Ureter (tissue), 1 donor: ENCODE measurements at places on chromosomes 5 and 9. TPM values are rescaled to one million over a fixed set of nuclear protein-coding genes. Genes with fewer than 3 reads are reported as not detected.

The SH3RF2 gene
- total RNA-seq, result 9.5 TPM

The KCTD16 gene
- total RNA-seq, result 0.18 TPM

The SLC27A6 gene
- total RNA-seq, result 7.1 TPM

The GDA gene
- 6.6 TPM for total RNA-seq

The SHOC1 gene
- total RNA-seq, result 0.16 TPM

The ECM2 gene
- 16.3 TPM for total RNA-seq

The FBN2 gene
- 4.8 TPM for total RNA-seq

The TNC gene
- total RNA-seq, result 61.2 TPM

The GABBR2 gene
- total RNA-seq, result 12.2 TPM

The NME5 gene
- total RNA-seq, result 11.1 TPM

The BTNL9 gene
- total RNA-seq, result 26.0 TPM
